ENCODE measurements at places on chromosomes 12 and 14.

DNA sequence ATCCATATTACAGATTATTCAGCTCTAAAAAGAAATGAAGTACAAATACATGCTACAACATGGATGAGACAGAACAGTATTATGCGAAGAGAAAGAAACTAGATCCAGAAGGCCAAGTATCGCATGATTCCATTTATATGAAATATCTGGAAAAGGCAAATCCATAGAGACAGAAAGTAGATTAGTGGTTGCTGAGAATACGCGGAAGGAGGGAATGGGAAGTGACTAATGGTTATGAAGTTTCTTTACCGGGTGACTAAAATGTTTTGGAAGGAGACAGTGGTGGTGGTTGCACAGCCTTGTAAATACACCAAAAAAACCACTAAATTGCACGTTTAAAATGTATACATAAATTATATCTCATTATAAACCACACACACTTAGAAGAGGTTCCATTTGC, 12.5 kb downstream of the PRDM4 start:
- no peak for DNase-seq

- DNase-seq = no peak
These were observed 31.5 kb upstream of the SOS2 start for GRCh38 chr14:50262865-50263264.

- DNase-seq = no peak
These were observed 176.2 kb upstream of the HIF1A start for GRCh38 chr14:61519106-61519505.

GRCh38 chr12:107402041-107403022, 283.3 kb upstream of the PWP1 start:
- no peak for DNase-seq

GRCh38 chr12:132450418-132451171, 39.4 kb upstream of the FBRSL1 start:
- no peak for DNase-seq

- no peak for DNase-seq
These were observed 13.5 kb downstream of the DHRS7 start for GRCh38 chr14:60151715-60152114.

DNA sequence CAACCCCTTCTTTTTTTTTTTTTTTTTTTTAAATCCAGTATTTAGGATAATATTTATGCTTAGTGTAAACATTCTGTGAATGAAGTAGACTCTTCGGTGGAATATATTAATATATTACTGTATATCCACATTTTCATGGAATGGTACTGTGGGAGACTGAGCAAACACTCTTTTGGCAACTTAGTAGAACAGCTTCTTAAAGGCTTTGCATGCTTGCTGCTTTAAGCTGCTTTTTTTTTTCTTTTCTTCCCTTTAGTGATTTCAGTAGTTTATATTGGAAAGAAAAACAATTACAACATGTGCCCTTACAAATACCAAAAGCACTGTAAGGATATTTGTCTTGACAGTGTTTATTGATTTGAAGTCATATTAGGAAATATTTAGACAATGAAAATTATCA, 78.9 kb downstream of the AEBP2 start:
- DNase-seq = no peak

GRCh38 chr12:121005346-121005815, 10.9 kb downstream of the C12orf43 start:
- no peak for DNase-seq

DNA sequence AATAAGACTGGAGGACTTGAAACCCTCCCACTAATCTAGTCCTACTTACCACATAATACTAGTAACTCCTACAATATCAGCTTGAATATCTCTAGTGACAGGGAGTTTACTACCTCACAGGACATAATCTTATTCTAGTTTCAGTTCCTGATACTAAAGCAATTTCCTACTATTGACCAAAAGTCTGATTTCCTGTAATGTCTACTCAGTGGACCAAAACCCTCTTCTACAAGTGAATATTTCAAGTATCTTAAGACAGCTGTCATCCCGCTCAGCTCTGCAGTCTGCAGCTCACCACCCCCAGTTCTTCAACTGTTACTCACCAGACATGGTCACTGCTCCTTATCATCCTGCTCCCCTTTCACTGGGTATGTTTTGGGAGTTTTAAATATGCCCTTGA, 70.8 kb upstream of the TMCC3 start:
- DNase-seq = no peak

GRCh38 chr14:79150226-79150625, 980.1 kb downstream of the NRXN3 start:
- DNase-seq = no peak

DNA sequence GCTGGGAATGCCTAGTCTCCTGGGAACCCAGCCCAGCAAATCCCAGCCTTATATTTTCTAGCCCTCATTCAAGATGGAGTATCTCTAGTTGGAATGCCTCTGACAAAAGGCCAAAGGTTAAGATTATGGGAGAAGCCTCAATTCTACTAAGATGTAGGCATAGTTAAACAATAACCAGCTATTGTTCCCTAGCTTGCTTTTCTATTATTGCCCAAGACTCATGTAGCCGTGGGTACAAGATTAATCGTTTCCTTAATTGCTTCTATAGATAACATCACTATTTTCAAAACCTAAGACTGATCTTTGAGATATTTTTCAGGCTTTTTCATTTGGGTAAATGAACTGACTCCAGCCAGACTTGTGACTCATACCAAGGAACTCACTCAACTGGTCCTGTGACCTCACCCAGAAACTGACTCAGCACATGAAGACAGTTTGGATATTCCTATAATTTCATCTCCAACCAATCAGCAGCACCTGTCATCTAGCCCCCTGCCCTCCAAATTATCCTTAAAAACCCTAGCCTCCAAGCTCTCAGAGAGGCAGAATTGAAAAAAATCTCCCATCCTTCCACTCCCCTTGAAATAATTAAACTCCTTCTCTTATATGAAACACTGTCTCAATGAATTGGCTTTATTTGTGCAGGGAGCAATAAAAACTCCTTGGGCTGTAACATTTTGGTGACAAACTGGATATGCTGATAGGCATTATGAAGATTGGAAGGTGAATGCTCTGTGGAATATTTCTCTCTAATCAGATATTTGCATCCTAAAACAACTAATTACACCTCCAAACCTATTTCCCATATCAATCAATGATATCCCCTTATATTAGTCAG, 589.0 kb downstream of the C12orf50 start:
- DNase-seq = no peak

- no peak for DNase-seq
These were observed 272 bp downstream of the HECTD1 start for GRCh38 chr14:31207287-31207754.

DNA sequence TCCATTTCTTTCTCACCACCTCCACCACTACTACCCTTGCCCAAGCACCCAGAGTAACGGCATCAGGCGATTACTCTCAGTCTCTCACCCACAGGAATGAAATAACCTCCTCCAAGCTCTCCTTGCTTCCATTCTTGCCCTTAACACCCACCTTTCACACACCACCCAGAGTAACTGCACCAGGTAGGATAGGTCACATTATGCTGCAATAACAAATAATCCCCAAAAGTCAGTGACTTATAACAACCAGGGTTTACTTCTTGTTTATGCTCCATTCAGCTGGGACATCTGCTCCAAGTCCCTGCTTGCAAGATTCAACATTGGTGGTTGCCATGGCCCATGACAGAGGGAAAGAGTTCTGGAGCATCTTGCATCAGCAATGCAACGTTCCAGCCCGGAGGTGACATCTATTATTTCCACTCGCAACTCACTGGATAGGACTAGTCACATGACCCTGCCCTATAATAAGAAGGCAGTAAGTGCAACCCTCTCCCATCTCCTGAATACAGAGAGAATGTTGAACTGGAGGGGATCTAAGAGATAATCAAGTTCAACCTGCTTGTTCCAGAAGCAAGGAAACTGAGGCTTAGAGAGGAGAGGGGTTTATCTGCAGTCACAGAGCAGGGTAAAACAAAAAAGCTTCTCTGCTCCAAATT, 41.5 kb upstream of the FICD start:
- DNase-seq = no peak

DNA sequence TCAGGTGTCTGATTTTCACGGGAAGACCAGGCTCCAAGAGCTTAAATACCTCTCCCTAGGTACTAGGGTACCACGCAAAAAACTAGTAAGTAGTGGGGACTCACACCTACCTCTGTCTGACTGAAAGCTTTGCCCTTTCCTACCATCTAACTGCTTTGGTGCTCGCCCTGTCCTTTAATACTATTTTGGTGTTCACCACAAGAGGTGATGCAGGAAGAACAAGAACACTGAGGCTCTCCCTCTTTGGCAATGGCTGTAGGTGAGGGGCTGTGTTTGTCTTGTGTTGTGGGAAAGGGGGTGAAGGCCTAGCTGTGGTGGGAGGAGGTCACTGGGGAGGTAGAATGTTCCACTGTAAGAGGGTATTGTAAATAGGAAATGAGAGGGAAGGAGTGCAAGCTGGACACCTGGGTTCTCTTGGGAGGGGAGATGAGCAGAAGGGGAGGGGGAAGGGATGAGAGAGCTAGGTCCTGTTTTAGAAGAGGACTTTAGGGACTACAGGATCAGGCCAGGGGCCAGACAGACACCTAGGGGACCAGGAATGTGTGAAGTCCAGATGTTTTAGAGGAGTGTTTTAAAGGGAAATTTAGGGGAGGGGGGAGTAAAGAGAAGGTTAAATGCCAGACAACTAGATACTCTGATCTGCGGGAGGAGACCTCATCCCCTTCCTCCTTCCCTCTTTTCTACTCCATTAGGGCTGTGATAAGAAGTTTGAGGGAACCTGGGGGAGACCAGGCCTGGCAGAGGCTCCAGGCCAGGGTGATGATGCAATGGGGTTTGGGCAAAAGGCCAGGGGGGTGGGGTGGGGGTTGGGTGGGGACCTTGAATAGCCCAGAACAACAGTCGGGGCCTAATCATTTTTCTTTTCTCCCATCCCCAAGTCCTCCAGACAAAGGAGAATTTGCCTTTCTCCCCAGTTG, 2.1 kb downstream of the ITGA5 start:
- DNase-seq = no peak

- DNase-seq = no peak
These were observed 203.8 kb downstream of the RBM19 start for GRCh38 chr12:113762155-113762881.

GRCh38 chr12:103858953-103859601, 18.0 kb upstream of the NT5DC3 start:
- DNase-seq = no peak

DNA sequence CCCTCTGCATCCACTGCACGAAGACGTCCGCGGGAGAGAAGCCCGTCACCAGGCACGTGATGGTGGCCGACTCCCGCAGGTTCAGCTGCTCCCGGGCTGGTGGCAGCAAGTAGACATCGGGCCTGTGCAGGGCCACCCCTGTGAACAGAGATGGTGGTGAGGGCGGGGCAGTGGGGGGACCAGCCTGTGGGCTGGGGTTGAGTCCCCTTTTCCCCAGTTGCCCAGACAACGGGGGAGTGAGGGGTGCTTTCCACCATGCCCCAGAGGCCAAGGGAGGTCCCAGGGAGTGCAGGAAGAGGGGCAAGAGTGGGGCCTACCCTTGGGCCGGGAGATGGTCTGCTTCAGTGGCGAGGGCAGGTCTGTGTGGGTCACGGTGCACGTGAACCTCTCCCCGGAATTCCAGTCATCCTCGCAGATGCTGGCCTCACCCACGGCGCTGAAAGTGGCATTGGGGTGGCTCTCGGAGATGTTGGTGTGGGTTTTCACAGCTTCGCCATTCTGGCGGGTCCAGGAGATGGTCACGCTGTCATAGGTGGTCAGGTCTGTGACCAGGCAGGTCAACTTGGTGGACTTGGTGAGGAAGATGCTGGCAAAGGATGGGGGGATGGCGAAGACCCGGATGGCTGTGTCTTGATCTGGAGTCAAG, 328.3 kb downstream of the TMEM121 start:
- DNase-seq = no peak

- DNase-seq = no peak
These were observed 63.9 kb downstream of the MYRFL start for GRCh38 chr12:69888901-69889300.

- no peak for DNase-seq
These were observed 151.9 kb downstream of the SSPN start for GRCh38 chr12:26347300-26347699.

DNA sequence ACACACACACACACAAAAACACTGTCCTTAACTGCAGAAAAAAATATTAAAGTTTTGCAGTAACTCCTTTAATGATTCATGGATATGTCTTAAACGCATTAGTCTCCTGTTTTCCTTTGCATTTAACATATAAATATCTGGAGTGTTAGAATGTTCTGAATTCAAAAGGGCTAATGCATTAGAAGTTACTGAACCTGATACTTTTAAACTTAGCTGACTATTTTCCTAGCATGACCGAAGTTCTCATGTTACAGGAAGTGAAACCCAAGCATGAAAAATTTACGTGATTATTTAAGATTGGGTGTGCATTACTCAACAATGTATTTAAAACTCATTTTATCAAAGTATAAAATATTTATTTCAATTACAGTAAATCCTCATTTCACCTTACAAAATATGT, 791.2 kb downstream of the FLRT2 start:
- DNase-seq = no peak

DNA sequence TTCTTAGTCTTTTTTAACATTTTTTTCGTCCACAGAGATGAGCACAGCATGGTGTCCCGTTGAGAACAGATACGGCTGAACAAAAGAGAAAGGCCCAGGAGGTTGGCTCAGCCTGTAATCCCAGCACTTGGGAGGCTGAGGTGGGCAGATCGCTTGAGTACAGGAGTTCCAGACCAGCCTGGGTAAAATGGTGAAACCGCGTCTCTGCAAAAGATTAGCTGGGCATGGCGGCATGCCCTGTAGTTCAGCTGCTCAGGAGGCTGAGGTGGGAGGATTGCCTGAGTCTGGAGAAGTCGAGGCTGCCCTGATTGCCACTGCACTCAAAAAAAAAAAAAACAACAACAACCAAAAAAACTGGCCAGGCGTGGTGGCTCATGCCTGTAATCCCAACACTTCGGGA, 5.9 kb upstream of the EP400 start:
- no peak for DNase-seq

DNA sequence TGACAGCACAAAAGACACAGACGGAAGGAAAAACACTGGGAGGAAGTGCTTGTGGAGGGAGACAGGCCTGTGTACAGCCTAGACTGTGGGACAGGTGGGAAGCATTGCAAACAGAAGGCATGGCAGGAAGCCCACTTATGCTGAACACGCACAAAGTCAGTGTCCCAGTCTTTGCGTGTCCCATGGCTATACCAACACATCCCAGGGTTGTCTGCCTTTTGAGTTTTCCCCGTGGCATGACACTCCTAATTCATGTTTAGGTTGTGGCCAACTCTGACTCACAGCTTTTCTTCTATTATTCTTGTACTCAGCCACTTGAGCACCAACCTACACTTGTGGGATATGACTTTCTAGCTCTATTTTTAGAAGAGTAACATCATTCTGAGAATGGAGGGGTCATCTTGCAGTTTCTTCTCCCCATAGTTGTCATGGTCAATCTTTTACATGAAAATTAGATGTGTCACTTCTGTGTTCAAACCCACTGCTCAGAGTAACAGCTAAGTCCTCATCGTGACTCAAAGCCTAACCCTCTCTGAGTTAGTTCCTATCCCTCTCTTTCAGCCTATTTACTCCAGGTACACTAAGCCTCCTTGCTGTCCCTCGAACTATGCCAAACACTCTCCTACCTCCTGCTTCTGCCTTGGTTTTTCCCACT, 27.5 kb upstream of the JPH4 start:
- no peak for DNase-seq

- no peak for DNase-seq
These were observed 76.4 kb downstream of the GPATCH2L start for GRCh38 chr14:76228138-76228537.
